ENCODE measurements at places on chromosomes 11 and 22.

GRCh38 chr11:73267906-73268540 lies 4.1 kb upstream of the P2RY6 start:
- DNase-seq: no peak

DNA sequence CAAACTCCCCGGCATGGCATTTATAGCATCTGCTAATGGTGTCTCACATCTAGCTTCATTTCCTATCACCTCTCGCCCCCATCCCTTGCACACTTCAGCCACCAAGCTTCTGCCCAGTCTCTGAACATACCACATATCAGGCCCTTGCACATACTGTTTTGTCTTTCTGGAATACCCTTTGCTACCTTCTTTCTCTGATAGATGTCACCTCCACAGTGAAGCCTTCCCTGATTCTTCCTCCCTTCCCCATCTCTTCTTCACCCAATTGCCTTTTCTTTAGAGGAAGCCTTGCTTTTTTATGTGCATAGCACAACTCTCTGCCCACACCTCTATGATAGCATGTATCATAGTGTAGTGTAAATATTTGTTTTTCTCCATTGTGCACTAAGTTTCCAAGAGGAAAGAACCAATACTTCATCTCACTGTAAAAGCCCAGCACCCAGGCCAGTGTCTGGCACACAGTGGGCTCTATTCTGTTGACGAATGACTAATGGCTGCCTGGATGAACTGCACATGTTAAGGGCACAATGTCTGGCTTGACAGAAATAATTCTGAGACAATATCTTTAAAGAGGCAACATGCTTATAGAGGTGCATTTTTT lies 27.8 kb downstream of the P4HA3 start:
- DNase-seq: no peak

DNA sequence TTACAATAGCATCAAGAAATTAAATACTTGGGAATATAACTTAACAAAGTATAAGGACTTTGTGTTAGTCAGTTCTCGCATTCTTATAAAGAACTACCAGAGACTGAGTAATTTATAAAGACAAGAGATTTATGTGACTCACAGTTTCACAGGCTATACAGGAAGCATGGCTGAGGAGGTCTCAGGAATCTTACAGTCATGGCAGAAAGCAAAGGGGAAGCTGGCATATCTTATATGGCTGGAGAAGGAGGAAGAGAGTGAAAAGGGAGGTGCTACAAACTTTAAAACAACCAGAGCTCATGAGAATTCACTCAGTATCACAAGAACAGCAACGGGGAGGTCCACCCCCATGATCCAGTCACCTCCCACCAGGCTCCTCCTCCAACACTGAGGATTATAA lies 32.0 kb upstream of the CCDC134 start:
- no peak for DNase-seq

GRCh38 chr11:77525455-77526091 lies 51.7 kb upstream of the PAK1 start:
- DNase-seq: no peak

GRCh38 chr11:59158206-59159068 lies 13.5 kb upstream of the DTX4 start:
- DNase-seq: peak; percentile 50

GRCh38 chr11:20881328-20882079 lies 212.1 kb downstream of the NELL1 start:
- DNase-seq: no peak

DNA sequence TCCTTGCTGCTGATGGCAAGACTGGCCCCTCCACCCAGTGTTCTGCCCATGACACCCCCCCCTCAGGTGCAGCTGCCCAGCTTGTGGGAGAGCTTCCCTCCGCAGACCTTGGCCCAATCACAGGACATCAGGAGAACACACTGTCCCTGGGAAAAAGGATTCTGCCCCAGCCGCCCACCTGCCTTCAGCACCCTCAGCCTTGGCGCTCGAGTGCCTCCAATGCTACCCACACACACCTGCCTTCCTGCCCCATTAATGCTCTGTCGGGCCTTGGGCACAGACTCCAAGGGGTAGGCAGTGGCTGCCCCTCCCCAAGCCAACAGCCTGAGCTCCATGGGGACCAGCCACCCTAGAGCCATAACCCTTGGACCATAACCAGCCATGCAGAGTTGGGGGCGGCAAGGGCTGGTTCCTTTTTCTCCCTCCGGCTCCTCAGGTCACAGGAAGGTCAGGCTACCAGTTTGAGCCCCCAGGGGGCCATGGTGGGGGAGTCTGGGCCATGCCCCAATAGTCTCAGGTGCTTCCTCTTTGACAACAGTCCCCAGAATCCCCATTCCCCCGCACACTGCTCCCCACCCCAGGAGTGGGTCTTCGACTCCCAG lies 1.3 kb upstream of the ZNF70 start:
- DNase-seq: no peak

- no peak for DNase-seq
Measured at GRCh38 chr11:82765466-82766034, 31.9 kb upstream of the FAM181B start.

GRCh38 chr11:35892166-35892565 lies 51.7 kb upstream of the LDLRAD3 start:
- DNase-seq: no peak

DNA sequence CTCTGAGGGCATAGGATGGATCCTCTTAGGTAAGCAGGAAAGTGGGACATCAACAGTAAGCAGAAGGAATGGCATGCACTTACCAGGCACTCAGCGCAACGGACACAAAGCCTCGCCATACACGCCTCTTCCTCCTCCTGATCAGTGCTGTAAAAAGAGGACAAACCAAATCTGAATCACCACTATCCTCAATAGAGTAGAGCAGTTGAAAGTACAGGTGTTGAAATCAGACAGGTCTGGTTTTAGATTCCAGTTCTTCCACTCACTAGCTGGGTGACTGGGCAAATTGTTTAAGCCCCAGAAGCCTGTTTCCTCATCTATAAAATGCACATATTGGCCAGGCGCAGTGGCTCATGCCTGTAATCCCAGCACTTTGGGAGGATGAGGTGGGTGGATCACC lies 8.6 kb upstream of the JAML start:
- no peak for DNase-seq

GRCh38 chr11:83033972-83034672 lies 37.6 kb downstream of the RAB30 start:
- peak; percentile 22 for DNase-seq

- DNase-seq: no peak
Measured at GRCh38 chr22:35563211-35563610, 22.6 kb downstream of the RASD2 start.

- DNase-seq: no peak
Measured at GRCh38 chr11:65448074-65448417, 25.4 kb downstream of the NEAT1 start.

GRCh38 chr22:31102441-31103081 lies 4.8 kb downstream of the SELENOM start:
- DNase-seq: peak; percentile 63

- peak; percentile 15 for DNase-seq
Measured at GRCh38 chr11:46733234-46733633, 14.2 kb downstream of the F2 start.

DNA sequence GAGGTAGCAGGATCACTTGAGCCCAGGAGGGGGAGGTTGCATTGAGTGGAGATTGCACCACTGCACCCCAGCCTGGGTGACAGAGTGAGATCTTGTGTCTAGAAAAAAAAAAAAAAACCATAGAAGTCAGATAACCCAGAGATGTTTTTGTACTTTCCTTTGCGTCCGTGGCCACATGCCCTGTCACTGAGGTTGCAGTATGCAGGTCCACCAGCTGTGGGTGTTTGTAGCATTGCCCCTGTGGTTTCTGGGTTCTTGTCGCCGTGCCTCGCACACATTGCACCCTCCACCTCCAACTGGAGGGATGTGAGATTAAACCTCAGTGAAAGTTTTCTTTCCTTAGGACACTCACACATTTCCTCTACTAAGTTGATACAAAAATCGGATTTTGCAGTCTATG lies 70.3 kb downstream of the TNRC6B start:
- DNase-seq: no peak

DNA sequence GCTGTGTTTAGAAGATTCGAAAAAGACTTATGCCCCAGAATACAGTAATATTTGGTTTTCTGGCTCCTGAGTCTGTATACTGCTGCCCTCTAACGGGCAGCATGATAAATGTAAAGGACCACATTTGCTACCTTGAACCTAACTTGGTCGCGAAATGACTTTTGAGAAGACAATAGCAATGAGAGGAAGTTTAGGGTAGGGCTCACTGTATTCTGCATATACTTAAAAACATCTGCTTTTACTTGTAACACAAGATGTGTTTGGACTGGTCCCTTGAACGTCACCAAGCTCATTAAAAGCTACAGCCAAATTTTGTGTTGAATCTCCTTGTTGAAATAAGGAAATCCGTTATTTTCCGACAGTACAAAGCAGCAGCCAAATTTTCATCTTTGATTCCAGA lies 309.1 kb downstream of the SWAP70 start:
- peak; percentile 32 for DNase-seq

GRCh38 chr22:20080445-20080775 lies 369 bp downstream of the DGCR8 start:
- peak; percentile 43 for DNase-seq

DNA sequence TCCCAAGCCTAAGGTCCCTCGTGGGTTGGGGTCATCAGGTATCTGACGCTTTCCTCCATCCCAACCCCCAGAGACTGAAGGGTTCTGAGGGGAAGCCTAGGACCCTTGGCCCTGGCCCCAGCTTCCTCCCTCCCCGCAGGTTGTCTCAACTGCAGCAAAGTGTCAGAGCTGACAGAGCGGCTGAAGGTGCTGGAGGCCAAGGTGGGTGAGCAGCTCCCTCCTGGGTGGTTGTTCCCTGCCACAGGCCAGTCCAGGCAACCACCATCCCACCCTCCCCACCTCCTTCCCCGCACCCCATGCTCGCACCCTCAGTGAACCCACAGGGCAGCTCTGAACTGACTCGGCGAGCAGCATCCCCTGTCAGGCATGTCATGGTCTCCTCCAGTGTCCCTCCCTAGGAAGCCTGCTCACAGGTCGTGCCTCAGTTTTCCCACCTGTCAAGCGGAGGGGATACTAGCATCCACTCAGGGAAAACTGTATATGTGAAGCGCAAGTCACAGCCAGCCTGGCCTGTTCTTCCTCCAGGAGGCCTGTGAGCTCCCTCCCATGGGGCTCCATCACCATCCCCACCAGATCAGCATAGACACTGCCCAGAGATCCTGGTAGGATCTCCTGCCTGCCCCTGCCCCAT lies 20.8 kb downstream of the EMID1 start:
- DNase-seq: no peak

GRCh38 chr22:47163481-47163855 lies 401.0 kb downstream of the TBC1D22A start:
- peak; percentile 50 for DNase-seq

- no peak for DNase-seq
Measured at GRCh38 chr22:42056757-42057511, 13.7 kb downstream of the NAGA start.
